Erythroblast (primary cell): ENCODE measurements at places on chromosomes 2 and 18.

GRCh38 chr2:73823916-73824523, 4.7 kb upstream of the STAMBP start:
- DNase-seq, result peak; percentile 89

GRCh38 chr18:60092073-60092472, 192.3 kb downstream of the PMAIP1 start:
- no peak for DNase-seq

DNA sequence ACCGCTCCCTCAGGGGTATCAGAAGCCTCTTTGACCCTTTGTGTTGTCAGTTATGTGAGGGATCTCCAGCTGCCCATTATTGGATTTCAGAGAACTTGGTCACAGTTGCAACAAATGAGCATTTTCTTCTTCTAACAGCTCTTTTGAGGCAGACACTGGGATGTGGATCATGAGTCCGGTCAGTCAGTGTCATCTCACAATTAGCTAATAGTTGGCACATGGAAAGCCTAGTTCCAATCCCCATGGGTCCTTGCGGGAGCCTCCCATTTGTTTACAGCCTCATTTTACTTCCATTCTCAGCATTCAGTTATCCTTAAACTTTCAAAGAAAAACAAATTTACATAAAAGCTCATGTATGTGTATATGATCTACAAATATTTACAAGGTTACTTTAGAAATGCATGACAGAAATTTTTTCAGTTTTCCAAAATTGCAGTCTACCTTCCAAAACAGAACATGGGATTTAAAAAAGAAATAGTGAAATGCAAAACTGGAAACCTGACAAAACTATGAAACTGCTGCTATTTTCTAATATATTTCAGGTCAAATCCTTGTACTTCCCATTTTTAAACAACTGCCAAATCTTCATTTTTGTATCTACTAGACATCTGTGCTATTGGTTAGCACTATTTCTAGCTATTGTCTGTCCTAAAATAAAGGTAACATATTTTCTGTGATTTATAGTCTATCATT, 547.1 kb upstream of the ZEB2 start:
- DNase-seq, result no peak

DNA sequence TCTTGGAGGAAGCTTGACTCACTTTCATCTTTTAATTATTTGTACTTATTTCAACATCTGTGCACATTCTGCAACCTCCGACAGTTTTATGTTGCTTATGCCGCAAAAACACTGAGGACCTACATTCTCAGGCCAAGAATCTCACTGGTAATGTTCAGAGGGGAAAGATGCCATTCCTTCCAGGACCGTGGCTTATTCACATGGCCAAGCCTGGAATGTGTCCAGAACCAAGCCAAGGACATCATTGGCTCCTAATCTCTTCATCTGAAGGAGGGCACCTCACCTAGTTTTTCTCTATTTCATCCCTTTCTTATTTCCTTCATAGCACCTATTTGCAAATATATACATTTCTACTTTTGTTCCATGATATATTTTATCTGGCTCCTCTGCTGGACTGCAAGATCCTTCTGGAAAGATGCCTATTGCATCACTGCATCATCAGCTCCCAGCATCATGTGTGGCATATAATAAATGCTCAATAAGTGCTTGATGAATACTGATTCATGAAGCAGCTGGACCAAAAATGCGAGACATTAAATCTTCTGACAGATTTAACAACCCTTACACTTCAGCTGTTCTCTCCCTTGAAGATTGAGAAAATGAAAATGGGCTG, 377.1 kb downstream of the TNS1 start:
- no peak for DNase-seq

DNA sequence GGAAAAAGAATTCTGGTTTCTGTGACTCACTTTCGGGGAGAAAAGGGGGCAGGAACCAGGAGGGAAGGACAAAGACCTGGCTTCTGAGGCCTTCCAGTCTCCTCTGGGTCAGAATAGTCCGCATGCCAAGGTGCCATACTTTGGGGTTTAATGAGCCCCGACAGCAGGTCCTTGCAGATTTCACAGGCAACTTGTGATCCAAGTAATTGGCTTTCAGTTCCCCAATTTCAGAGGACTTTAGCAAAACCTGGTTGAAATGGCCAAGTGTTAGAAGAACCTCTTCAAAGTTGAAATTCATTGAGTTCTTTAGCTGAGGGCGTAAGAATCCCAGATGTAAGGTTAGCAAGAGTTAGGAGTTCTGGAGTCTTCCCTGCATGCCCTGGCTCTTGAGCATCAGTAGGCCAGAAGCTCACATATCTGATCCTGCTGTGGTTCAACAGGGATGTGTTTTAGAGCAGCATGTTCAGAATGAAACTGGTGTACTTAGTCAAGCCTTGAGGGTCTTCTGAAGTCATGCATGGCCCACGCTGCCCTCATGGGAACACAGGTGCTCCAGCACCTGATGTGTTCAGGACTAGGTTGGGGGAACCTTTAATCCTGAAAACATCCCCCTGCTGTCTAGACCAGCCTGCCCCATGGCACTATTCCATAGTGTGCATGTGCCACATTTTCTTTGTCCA, 143.0 kb downstream of the NUP35 start:
- no peak for DNase-seq

- no peak for DNase-seq
Measured at GRCh38 chr2:234075947-234076346, 25.4 kb downstream of the SPP2 start.

- DNase-seq, result no peak
Measured at GRCh38 chr2:107132070-107132469, 246.1 kb upstream of the ST6GAL2 start.

GRCh38 chr2:128325611-128326181, 7.0 kb upstream of the HS6ST1 start:
- no peak for DNase-seq

DNA sequence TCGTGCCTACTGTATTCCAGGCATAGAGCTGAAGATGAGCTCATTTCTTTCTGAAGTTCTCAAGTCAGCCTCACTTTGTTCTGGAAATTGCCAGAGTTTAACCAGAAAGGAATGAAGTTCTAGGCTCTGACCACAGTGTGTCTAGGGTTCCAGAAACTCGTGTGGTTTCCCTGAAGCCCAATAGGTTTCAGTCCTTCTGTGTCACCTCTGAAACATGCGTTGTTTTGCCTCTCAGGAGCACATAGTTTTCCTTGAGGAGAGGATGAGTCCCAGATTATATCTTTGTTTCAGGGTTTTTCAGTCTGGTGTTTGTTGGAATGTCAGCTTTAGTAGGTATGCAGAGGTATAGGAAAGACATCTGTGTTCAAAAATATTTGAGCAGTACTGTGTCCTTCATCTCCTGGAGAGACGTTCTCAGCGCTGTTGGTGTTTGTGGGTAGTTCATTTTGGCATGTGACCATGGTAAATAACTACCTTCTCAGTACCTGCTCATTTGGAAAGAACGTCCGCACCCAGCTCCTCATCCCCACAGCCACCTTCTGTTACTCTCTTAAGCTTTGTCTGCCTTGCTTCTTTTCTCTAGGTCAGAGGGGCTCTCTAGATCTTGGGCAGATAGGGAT, 56.6 kb downstream of the RALBP1 start:
- no peak for DNase-seq

GRCh38 chr2:28588292-28588670, 92.4 kb downstream of the PLB1 start:
- DNase-seq, result peak; percentile 18

DNA sequence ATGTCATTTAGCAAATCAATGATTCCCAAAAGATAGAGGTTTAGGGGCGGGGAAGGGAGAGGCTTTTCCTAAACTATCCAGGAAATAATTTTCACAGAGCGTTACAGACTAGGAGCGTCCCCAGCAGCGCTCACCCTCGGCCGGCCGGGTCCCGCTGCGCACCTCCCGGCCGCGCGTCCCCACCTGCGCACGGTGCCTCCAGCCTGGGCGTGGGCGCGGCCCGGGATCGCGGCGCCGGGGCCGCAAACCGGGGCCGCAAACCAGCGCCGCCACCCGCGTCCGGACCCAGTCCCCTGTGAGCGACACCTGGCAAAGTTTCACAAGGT, 684 bp upstream of the ZCCHC2 start:
- no peak for DNase-seq

GRCh38 chr18:5439986-5440696, 103.7 kb downstream of the EPB41L3 start:
- no peak for DNase-seq

GRCh38 chr2:73408198-73408597, 22.6 kb downstream of the ALMS1 start:
- DNase-seq, result no peak

DNA sequence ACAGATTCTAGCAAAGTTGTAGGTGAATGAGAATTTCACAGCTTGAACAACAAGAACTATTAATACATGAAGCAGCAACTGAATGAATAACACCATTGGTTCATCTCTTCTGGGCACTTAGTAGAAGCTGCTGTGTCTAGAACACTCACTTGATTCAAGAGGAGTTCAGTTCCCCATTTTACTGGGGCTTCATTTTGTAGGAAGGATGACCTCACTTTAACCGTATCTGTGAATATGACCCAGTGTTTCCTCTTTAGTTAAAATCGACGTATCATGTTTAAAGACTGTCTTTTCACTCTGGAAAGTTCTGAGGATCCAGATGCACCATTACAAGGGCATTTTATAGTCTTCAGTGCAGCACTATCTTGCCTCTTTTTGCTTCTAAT, 47.8 kb downstream of the LRRTM1 start:
- no peak for DNase-seq

DNA sequence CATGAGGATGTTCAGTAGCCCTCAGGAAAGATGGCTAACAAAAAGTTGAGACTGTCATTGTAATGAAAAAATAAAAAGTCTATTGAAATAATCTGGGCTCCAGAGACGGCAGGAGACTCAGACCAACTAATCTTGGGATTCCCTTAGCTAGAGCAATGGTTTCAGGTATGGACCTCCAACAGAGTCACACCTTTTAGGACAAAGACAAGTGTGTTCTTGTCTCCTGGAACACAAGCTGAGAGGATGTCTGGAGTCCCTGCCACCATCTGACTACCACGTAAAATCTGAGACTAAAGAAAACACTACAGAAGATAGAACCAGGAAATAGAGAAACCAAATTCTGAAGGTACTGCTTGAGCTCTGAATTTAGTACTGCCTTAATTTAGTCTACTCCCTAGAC, 103.3 kb upstream of the RBBP8 start:
- DNase-seq, result no peak

GRCh38 chr2:169343202-169343601, 19.1 kb downstream of the LRP2 start:
- DNase-seq, result no peak

- DNase-seq, result no peak
Measured at GRCh38 chr2:15119722-15120175, 441.4 kb downstream of the NBAS start.

DNA sequence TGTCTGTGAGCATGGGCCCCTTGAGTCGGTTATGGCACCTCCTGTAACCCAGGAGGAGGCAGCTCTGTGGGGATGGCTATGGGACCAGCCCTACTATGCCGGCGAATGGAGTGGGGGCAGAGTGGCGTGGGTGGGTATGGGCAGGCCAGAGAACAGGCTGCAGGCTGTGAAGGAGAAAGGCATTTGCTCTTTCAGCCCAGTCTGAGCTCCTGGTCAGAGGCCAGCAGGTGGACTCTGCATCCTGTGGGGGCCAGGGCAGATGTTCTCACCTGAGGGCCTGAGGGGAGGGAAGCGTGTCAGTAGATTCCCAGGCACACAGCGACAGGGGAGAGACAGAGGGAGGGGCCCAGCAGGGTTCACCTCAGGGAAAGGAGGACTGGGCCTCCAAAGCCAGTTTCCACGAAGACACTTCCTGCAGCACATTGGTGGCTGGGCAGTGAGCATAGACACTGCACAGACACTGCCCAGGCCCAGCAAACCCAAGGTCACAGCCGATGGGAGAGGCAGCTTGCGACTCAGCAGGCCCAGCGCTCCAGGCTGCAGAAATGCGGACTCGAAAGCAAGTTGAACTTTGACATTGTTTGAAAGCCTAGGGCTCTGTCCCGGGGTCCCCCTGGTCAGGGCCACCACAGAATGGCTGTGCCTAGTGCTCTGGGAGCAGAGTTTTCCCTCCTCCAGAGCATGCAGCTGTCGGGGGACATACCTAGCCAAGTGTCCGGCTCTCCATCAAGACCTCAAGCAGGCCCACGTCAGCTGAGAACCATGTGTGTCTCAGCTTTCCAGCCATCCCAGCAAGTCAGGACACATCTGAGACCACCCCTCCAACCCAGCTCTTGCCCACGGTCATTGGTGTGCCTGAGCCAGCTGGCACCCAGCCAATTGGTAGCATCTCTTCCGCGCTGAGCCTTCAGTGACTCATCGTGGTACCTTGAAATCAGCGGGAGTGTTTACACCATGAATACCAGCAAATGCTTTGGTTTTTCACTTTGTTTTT, 53.8 kb downstream of the TGOLN2 start:
- no peak for DNase-seq

GRCh38 chr2:10169053-10169578, 46.6 kb downstream of the RRM2 start:
- DNase-seq, result no peak

DNA sequence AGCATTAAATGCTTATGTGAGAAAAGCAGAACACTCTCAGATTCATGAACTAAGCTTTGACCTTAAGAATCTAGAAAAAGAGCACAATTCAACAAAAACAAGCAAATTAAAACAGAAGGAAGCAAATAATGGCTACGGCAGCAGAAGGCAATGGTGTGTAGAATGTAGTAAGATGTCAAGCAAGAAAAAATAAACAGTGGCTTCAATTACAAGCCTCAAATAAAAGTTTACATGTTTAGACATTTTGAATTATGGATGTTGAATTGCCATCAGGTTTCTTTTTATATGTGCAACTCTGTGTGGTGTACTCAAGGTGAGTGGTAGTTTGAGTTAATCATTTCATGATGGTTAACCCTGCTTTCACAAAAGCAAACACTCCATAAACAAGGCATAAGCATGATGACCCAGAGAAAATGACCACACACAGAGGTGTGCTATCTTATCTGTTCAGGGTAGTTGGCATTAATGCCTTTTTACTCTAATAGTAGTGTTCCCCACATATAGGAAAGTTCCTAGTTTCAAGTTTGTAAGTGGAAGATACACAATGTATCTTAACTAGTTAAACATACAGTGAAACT, 207.1 kb downstream of the FIGN start:
- DNase-seq, result no peak

DNA sequence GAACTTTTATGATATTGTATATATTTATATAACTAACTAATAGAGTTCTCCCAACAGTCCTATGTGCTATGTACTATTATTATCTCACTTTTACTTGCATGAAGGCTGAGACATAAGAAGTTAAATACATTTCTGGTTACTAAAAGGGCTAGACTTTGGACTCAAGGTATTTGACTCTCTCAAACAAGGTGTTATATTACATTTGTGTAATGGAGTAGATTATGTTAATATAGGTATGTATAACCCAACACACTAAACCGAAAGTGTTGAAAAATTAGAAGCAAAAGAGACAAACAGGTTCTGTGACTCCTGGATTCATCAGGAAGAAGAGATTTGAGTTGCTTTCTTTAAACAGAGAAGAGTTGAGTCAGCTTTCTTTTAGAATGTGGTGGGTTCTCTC, 733.6 kb upstream of the ZEB2 start:
- no peak for DNase-seq

- no peak for DNase-seq
Measured at GRCh38 chr18:10319914-10320600, 134.4 kb upstream of the APCDD1 start.

- DNase-seq, result no peak
Measured at GRCh38 chr2:104472076-104472475, 381.8 kb upstream of the POU3F3 start.
